ENCODE measurements at places on chromosomes 1 and 21.

DNA sequence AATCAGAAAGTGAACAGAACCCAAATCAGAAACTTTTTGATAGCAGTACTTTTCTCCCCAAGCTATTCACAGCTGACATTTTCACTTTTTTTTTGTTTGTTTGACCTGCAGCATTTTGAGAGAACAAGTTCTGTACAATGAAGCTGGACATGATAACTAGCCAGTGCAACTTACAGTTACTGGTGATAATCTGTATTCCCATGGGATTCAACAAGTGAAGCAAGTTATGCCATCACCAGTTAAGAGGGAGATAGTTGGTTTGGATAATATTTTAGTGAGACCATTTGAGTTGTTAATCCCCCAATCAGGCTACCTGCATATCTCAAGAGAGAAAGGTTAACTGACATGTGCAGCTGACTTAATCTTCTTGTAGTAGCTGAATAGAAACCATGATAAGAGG is 18.1 kb downstream of the SON start:
- no peak for DNase-seq
- no peaks in the 10 kb centered on the region for H3K4me1 ChIP-seq
- no peaks in the 10 kb centered on the region for H3K27me3 ChIP-seq

DNA sequence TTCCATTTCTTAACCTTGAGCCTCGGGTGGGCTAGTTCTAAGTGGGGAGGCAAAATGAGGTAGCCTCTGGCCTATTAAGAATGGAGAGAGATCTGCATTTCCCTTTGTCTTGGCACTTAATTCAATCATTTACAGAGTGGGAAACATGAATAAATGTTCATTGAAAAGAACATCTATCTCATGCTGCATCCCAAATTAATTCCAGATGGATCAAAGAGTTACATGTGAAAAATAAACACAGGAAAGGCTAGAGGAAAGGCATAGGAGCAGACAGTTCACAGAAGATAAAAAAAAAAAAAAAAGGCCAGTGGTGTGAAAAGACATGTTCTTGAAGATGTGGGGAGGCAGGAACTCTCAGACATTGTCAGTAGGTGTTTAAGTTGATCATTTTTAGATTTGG is 35.7 kb upstream of the EPS8L3 start:
- no peak for DNase-seq
- no peaks in the 10 kb centered on the region for H3K27me3 ChIP-seq
- no peak overlapping the region for H3K27ac ChIP-seq
- peaks cover 4% of the 10 kb centered on the region for H3K4me1 ChIP-seq
- H3K4me3 ChIP-seq = no peak overlapping the region

DNA sequence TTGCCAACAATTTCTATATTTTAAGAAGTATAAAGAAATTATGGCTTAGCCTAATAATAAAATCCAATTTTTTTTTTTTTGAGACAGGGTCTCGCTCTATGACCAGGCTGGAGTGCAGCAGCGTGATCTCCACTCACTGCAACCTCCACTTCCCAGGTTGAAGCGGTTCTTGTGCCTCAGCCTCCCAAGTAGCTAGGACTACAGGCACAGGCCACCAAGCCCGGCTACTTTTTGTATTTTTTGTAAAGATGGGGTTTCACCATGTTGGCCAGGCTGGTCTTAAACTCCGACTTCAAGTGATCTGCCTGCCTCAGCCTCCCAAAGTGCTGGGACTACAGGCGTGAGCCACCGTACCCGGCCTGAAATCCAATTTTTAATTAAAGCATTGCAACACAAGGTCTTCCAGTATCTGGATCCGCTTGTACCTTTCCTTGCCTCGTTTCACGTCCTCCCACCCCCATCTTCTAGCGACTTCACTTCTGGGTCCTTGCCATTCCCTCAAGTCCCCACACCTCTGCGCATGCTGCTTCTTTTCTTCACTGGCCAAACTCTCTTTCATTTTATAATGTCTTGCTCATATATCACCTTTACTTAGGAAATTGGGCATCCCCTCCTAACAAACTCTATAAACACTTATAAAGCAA is 2.3 kb downstream of the FUBP1 start:
- H3K4me3 ChIP-seq = peak overlapping the region; percentile 54
- DNase-seq = no peak
- H3K27ac ChIP-seq = no peak overlapping the region

DNA sequence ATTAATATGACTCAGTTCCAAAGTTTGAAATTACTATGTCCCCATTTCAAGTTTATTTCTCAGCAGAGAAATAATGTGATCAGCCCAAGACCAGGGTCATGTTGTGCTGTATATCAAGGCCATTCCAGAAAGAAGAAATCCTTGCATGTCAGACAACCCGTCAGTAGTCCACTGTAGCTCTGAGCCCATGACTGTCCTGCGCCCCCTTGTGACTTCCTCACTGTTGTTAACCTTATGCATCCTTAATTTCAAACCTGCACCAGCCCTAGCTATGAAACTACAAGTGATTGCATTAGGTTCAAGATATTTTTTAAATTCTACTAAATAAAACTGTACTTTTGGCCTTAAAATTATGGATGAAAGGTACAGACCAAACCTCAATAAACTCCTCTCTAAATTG is 133.0 kb downstream of the LRRC7 start:
- H3K4me1 ChIP-seq = no peaks in the 10 kb centered on the region
- no peaks in the 10 kb centered on the region for H3K36me3 ChIP-seq
- H3K4me3 ChIP-seq = no peak overlapping the region
- H3K27ac ChIP-seq = no peak overlapping the region

- no peaks in the 10 kb centered on the region for H3K36me3 ChIP-seq
- H3K27ac ChIP-seq = no peak overlapping the region
- H3K4me1 ChIP-seq = no peaks in the 10 kb centered on the region
- H3K27me3 ChIP-seq = no peaks in the 10 kb centered on the region
Measured at GRCh38 chr1:20574686-20575540, 14.0 kb upstream of the CDA start.

DNA sequence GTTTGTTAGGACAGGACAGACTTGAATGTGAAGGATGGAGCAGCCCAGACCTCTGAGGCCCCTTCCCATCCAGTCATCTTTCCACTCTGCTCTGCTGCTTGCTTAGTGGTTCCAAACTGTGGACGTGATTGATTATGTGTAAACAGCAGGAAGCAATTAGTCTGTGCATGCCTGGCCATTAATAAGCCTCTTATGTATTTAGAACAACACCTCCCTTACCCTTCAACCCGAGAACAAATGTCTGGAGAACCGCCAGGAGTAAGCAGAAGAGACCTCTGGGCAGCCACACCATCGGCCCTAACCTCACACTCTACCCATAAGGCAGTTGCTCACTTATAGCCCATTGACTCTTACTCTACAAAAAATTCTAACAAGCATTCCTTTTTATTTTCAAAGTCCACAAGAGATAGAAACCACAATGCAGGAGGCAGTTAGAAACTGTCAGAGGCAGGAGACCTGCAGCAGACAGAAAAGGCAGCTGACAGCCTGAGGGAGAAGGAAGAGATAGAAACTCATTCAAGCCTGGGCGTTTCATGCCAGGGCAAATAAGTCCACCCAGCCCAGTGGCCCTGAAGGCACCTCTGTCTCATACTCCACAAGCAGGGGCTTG is 5.8 kb upstream of the EPHA8 start:
- H3K27me3 ChIP-seq = no peaks in the 10 kb centered on the region
- no peak overlapping the region for H3K27ac ChIP-seq
- no peaks in the 10 kb centered on the region for H3K4me1 ChIP-seq
- no peak overlapping the region for H3K4me3 ChIP-seq
- DNase-seq = no peak

GRCh38 chr1:87273291-87273690 is 55.4 kb upstream of the LMO4 start:
- no peaks in the 10 kb centered on the region for H3K4me1 ChIP-seq
- no peaks in the 10 kb centered on the region for H3K36me3 ChIP-seq
- DNase-seq = no peak

- no peak for DNase-seq
- no peaks in the 10 kb centered on the region for H3K27me3 ChIP-seq
- H3K36me3 ChIP-seq = no peaks in the 10 kb centered on the region
- H3K4me1 ChIP-seq = no peaks in the 10 kb centered on the region
- H3K27ac ChIP-seq = no peak overlapping the region
Measured at GRCh38 chr1:56095696-56096665, 483.4 kb downstream of the PLPP3 start.

GRCh38 chr1:171611306-171611705 is 10.7 kb upstream of the MYOCOS start:
- H3K27ac ChIP-seq = no peak overlapping the region
- no peak overlapping the region for H3K4me3 ChIP-seq
- no peaks in the 10 kb centered on the region for H3K4me1 ChIP-seq
- H3K36me3 ChIP-seq = no peaks in the 10 kb centered on the region

Data from Peyer's patch (tissue), 4 donors.